ENCODE measurements at places on chromosomes 7 and 10.

GRCh38 chr10:44981172-44982113 lies 2.8 kb upstream of the DEPP1 start:
- DNase-seq, result no peak

DNA sequence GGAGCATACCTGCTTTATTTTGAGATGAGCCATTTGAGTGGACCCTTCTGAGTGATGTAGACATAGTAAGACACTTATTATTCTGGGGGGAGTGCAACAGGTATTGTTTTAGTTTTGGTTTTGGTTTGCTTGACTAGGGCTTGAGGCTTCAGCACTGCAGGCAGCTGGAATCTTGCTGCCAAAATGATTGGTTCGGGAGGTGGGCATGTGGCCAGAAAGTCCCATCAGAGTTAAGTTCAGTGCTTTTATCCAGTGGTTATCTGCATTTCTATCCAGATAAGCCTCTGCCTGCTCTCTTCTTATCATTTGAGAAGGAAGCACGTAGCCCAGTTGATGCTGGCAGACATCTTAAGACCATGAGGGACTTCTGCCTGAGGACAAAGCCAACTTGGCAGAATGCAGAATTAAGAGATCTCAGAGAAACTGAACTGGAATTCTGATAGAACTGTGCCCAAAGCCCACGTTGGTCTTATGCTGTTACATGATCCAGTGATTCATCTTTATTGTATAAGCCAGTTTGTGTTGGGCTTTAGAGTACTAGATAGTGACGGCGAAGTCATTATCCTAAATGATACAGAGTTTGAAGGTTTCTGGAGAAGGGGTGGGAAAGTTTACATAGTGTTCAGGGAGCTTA lies 9.6 kb upstream of the JAZF1 start:
- no peak for DNase-seq

DNA sequence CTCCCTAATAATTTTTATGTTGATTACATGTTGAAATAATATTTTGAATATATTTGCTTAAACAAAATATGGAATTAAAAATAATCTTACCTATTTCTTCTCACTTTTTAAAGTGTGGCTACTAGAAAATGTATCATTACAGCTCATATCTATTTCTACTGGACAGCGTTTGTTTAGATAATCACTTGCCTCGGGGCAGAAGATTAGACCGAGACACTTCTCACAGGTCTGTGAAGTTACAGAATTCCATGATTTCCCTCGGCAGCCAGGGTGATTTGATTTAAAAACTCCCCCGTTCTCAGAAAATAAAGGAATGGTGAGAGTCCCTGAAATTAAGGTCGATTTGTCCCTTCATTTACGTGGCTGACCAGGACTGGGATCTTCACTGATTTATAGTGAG lies 162.5 kb downstream of the DGKI start:
- no peak for DNase-seq

GRCh38 chr10:129501652-129502436 lies 34.8 kb downstream of the MGMT start:
- DNase-seq, result peak; percentile 38

GRCh38 chr10:86191166-86191565 lies 175.4 kb downstream of the GRID1 start:
- no peak for DNase-seq

GRCh38 chr10:89258881-89259280 lies 7.3 kb upstream of the LIPA start:
- DNase-seq, result no peak

- DNase-seq, result no peak
These were observed 45.8 kb downstream of the SUFU start for GRCh38 chr10:102549549-102549948.

- no peak for DNase-seq
These were observed 45.5 kb upstream of the VKORC1L1 start for GRCh38 chr7:65827366-65827765.

GRCh38 chr7:98619450-98620321 lies 2.6 kb downstream of the NPTX2 start:
- DNase-seq, result no peak

GRCh38 chr10:62460393-62460792 lies 86.2 kb downstream of the ZNF365 start:
- DNase-seq, result no peak

DNA sequence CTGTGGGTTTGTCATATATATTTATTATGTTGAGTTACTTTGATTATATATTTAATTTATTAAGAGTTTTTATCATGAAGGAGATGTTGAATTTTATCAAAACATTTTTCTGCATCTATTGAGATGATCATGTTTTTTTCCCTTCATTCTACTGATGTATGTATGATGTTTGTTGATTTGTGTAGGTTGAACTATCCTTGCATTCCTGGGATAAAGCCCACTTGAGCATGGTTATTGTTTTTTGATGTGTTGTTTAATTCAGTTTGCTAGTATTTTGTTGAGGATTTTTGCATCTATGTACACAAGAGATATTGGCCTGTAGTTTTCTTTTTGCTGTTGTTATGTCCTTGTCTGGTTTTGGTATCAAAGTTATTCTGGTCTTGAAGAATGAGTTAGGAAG lies 31.1 kb downstream of the SCART1 start:
- no peak for DNase-seq

DNA sequence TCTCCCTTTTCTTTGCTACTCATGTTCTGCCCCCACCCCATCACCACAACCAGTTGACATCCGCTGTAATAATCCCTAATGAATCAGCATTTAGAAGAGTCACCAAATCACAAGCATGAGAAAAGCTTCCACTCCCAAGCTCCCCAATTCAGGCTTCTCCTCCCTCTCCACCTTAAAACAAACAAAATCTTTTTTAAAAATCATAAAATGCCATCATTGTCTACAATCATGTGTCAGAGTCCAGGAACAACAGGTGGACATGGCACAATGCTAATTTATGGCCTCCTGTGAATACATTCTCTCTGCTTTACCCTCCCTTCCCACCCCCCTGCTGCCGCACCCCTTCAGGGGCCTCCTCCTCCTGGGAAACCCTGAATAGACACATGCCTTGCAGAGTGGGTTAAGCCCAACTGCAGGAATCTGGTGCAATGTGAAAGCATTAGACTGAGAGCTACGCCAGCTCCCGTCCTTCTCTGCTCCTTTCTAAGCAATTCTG lies 3.7 kb downstream of the LRRC4 start:
- no peak for DNase-seq

DNA sequence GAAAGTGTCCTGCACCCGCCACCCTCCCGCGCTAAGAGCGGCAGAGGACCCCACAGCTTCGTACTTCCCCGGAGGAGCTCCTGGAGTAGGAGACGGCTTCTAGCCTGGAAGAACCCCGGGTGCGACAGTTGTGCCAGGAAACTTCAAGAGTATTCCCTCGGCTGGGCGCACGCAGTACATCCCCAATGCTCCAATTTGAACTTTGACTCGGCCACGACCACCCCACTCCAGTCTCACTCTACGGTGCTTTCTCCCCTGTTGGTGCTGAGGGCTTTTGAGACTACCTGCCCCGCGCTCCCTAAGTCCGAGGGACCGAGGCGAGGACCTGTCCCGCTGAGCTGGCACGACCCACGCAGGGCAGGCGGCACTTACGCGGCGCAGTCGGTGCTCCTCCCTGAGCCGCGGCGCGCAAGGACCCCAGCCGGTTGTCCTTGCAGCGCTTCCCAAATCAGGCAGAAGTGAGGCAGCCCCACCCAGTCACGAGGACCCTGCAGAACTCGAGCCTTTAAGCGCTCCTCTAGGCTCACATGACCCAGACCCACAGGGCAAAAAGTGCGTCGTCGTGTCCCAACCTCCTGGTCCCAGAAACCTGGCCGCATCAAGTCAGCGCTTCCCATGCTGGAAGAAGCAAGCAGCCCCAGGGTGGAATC lies at the start of gene CPVL:
Gene CPVL, minus strand, starts transcription at position 481 of the 650 bp plus-strand sequence. CDS start 25,476 bp downstream, outside the sequence.
- DNase-seq, result no peak

DNA sequence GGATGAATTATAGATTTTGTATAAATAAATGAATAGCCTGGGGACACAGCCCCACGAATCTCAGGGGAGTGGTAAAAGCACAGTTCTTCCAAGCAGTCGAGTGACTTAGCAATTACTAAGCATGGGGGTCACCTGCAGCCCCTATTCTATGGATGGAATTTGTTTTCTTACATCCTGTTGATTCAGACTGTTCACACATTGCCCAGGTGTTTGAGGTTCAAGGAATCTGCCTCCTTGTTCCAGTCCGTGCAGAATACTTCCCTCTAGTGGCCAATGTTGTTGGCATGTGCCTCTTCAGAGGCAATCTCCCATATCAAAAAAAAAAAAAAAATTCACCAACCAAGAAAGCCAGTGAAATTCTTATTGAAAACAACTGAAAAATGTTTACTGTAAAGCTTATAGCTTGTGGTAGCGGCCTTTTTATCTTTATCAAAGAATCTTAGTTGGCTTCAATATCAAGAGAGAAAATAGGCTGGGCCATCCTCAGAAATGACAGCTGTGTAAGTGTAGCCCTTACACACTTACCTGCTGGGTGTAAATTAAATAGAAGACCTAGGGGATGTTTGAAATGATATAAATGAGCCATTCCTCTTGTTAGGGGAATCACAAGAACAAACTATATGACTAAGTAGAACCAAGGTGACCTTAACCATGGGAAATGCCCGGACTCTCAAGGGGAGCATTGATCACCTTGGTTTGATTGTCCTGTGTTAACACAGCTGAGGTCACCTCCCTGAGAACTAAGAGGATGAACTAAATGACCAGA lies 7.8 kb downstream of the LIPM start:
- no peak for DNase-seq

DNA sequence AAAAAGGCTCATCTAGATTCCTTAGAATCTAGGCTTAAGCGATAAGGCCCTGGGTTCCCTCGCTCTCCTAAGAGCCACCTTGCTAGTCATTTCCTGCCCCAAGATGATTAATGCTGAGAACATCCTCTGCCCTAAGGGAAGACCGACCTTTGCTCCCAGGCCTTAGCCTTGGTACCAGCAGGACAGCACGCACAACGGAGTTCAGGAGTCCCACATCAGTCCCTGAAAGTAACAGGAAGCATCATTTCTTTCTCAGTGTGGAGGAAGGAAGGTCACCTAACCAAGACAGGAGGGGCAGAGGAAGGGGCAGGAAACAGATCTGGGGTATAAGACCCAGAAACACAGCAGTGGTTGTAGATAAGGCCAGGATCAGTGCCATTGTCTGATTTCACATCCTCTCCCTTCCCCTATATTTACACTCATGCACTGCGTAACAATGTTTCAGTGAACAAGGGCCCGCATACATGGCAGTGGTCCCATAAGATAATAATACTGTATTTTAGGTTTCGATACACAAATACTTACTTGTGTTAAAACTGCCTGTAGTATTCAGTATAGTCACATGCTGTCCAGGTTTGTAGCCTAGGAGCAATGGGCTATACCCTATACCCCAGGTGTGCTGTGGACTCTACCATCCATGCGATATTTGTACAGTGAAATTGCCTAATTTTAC lies 8.1 kb upstream of the FAM107B start:
- DNase-seq, result no peak

DNA sequence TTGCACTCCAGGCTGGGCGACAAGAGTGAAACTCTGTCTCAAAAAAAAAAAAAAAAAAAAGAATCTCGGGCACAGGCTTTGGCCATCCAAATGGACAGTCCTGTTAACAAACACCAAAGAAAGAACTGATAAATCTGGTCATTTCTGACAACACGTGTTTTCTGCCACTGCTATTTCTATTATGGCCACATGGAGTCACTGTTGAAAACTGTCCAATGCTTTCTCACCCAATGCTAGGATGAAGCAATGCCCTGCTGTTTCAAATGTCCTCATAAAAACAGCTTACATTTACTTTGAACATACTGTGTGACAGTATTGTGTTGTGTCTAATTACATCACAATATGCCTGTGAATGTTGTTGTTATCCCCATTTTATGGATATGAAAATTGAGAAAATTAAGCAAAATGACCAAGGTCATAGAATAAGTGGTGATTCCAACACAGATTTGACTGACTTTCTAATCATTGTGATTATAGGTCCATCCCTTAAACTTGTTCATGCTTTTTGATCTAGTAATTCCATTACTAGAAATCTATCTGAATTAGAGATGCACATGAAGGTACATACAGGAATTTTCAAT lies 19.9 kb upstream of the MAP3K8 start:
- no peak for DNase-seq

GRCh38 chr7:96308253-96308949 lies 13.5 kb downstream of the SLC25A13 start:
- no peak for DNase-seq

DNA sequence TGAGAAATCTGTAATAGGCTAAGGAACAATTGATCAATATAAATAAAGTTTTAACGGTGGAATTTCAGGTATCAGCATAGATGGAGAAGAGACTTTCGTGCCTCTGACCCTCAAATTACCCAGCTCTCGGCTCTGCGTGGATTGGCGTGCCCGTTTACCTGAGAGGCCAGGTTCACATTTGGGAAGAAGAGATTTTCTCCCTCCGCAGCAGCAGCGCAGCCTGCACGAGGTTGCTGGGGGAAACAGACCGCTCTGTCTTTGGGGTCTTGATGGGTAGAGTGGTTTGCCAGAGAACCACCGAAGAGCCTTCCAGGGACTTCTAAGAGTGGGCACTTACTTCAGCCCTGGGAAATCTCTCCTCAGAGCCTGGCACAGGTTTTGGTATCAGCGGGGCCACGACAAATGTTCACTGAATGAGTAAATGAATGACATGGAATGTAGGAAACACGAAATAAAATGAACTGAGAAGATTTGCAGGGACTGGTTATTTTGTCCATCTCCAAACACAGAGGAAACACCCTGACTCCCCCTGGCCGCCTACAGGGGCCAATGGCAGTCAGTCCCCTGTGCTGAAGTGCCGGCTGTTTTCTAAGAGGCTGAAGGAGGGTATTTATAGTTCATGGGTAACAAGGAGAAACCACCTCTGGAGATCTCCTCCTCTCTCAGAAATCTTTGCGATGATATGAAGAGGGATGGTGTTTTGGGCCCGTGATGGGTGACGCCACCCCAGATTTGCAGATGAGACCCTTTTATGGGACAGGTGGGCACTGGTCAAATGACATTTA lies 338.5 kb downstream of the ADARB2 start:
- DNase-seq, result no peak

- DNase-seq, result no peak
These were observed 248.0 kb upstream of the NPY start for GRCh38 chr7:24036033-24036412.

- DNase-seq, result no peak
These were observed 45.4 kb upstream of the GRID1 start for GRCh38 chr10:86411852-86412560.

DNA sequence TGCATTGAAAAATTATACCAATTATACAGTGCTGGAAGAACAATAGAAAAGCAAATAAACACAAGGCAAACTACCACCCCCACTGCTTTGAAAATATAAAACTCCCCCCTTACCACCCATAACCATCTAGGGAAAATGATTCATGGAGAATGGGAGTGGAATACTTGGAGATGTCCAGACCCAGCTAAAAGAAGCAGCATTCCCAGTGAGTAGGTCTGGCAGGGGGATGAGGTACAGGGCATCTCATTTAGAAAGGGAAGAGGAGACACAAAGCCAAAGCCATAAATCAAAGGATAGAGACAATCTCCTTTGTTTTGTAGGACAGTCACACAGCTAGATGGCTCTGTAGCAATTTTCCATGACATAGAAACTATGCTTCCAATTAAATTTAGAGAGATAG lies 36.0 kb upstream of the DGKI start:
- DNase-seq, result no peak
